ENCODE measurements at places on chromosomes 11 and 22.

GRCh38 chr22:30036656-30037055, 43.6 kb upstream of the HORMAD2 start:
- no peak for DNase-seq

GRCh38 chr11:46210133-46210636, 67.3 kb upstream of the CREB3L1 start:
- no peak for DNase-seq

DNA sequence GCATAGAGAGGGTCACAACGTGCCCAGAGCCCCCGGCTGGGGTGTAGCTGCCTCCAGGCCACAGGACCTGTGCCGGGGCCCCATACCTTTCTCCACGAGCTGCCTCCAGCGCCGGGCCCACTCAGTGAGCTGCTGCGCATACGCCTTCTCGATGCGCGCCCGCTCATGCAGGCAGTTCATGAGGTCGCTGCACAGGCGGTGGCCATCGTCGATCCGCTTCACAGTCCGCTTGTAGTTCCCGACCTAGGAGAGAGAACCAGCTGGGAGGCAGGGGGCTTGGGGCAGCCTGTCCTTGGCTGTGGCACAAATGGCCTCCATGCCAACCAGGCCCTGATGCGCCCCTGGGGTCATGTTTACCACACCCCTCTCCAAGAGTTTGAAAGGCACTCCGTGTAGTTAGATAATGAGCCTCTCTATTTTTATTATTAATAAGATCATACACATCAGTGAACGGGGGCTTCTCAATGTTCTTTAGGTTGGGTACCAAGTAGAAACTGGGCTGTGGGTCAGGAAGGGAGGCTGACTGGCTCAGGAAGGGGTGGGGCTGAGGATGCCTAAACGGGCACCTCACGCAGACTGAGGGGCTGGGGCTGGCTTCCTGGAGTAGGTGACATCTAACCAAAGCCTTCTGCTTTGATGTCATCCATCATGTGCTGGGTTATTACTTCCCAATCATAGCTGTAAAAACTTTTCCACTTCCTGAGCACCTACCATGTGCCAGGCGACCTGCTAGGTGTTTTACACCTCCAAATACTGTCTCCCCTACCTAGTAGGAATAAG, 36.5 kb upstream of the ARFGAP3 start:
- no peak for DNase-seq

GRCh38 chr11:16722581-16723344, 15.7 kb upstream of the C11orf58 start:
- DNase-seq, result no peak
